ENCODE measurements at places on chromosomes 6 and 20. TPM values are rescaled to one million over a fixed set of nuclear protein-coding genes. Genes with fewer than 3 reads are reported as not detected.

PERP gene
- 71.5 TPM for total RNA-seq

ROS1 gene
- total RNA-seq: 0.47 TPM

GNL1 gene
- 15.0 TPM for total RNA-seq

RSPH9 gene
- not detected for total RNA-seq

PRPH2 gene
- total RNA-seq: not detected

SLC22A1 gene
- 0.17 TPM for total RNA-seq

RSPH4A gene
- total RNA-seq: not detected

COL9A1 gene
- not detected for total RNA-seq

XKR7 gene
- total RNA-seq: not detected

SSTR4 gene
- not detected for total RNA-seq

DNA sequence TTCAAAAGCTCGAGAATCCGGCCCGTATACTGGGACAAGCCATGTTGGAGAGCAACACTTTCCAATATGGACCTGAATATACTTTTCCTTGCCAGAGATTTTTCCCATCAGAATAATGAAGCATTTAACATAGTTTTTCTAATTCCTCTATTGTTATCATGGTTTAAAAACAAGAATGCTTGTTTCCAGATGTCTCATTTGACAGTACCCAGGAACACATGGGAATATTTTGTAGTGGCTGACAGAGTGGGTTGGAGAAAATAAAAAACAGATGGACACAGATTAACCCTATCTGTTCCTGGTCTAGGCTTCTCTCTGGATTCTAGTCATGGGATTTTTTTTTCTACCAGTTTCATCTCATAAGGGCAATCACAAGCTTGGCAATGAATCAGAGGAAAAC lies 164.8 kb upstream of the CEP162 start:
- no peak for DNase-seq

- DNase-seq: no peak
Observed at GRCh38 chr20:35122756-35123405, 24.3 kb downstream of the EDEM2 start.

GRCh38 chr20:4667371-4667773 lies 54.3 kb upstream of the PRND start:
- DNase-seq: no peak

GRCh38 chr6:47438481-47439347 lies 38.9 kb upstream of the CD2AP start:
- DNase-seq: no peak

- DNase-seq: no peak
Observed at GRCh38 chr20:41654292-41654691, 36.1 kb upstream of the CHD6 start.

- no peak for DNase-seq
Observed at GRCh38 chr6:161755080-161755479, 481.2 kb upstream of the AGPAT4 start.

DNA sequence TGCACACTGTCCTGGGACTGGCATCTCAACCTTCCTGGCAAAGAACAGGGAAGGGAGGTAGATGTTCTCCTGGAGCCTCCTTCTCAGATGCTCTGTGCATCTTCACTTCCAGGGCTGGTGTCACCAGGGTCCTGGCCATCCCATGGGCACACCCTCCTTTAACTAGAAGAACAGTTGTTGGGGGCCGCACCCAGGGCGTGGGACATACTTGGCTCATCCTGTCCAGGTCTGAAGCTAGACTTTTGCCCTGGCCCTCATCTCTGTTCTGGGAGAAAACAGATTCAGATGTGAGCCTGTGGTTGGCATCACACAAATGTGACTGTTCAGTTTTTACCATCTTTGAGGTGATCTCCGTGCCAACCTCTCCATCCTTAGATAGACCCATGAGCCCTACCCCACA lies 41.6 kb downstream of the FOXC1 start:
- DNase-seq: no peak

- no peak for DNase-seq
Observed at GRCh38 chr6:219019-219570, 73.2 kb upstream of the DUSP22 start.

DNA sequence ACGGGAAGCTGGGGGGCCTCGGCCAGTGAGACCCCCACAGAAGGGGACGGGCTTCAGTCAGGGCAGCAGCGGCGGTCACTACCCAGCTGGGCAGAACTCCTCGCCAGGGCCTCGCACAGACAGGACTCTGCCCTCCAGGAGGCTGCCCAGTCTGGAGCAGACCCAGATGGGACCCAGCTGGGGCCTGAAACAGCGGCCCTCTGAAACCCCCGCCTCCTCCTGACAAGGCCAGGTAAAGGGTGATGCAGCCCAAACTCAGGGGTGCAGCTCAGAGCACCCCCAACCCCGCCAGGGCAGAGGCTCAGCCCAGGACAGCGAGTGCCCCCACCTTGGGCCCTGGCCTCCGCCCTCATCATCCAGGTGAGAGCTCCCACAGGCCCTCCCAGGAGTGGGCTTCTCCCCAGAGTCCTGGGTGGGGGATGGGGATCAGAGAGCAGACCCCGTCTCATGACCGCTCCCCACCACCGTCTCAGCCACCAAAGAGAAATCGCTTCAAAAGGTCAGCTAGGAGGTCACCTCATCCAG lies 2.2 kb downstream of the EEF1A2 start:
- no peak for DNase-seq

GRCh38 chr6:132592855-132593254 lies 3.3 kb upstream of the TAAR5 start:
- no peak for DNase-seq

GRCh38 chr20:11521476-11522365 lies 396.0 kb upstream of the BTBD3 start:
- no peak for DNase-seq

DNA sequence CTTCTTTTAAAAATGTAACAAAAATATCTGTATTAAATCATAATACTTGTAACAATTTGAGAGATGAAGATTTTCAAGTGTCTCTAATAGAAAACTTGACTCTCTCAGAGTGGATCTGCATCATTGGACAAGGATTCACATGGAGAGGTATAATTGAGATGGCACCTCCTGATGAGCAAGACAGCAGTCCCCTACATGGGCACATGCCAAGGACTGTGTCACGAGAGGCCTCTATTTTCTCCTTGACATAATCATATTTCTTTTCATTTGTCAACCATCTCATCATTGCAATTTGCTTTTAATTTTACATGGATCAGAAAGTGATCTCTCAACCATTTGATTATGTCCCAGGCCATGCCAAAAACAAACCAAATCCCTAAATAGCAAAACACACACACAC lies 206.8 kb upstream of the THEMIS start:
- DNase-seq: no peak

DNA sequence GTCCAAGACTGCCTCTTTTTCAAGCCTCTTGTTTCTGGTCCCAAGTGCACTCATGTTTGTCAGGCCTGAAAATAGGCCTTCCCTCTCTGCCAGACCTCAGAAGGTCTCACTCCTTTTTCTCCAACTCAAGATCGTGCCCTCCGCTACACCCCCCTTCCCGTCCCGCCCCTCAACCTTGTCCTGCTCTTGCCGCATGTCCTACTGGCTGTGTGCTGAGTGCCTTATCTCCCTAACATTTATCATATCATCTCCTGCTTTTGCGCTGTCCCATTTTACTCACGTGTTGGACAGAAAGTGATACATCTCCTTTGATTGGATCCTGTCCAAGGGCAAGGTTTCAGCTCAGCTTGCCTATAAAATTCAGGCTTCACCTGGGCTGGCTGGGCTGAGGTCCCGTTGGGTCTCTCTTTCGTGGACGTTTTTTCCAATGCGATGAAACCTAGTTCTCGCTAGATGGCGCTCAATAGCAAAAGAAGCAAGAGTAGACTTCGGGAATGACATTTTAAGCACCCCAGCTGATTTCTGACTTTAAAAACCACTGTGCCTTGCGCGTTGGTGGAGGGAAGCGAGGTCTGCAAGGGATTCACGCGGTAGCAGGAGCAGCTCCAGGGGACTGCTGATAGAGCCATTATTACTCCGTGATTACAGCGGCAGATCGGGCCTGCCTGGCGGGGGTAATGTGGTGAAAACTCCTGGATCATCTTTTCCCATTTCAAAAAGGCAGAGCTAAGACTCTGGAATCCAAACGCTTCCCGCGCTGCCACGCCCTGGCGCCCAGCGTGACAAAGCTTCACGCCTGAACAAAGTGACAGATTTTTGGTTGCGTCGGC lies 137.6 kb downstream of the IMPG1 start:
- DNase-seq: peak; percentile 62

- DNase-seq: no peak
Observed at GRCh38 chr20:59435518-59435917, 135.1 kb downstream of the EDN3 start.

- no peak for DNase-seq
Observed at GRCh38 chr20:63132715-63133471, 83.0 kb downstream of the YTHDF1 start.

DNA sequence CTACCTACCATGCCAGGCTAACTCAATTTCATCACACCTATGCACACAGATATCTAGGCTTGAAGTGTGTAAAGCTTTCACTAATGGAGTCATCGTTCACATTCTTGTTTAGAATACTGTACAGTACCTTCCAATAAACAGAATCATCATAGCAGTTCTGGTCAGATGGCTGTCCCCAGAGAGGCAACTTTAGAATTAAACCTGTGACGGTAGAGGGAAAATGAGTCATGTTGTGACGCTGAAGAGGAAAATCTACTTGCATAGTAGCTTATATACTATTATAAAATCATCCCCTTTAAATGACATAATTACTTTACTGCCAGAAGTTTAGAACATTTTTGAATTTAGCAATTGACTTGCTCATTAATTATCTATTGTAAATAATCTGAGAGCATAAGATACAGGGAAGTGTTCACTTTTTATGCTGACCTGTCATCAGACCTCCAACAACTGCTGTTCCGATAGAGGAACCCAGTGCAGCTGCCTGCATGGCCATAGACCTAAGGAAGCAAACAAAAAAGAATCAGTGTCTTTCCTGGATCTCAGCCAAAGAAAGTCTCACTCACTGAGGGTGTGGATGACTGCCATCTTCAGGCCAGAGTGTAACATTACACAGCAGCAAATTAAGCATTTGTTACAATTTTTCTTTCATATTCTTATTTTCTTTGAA lies 29.8 kb downstream of the RHAG start:
- DNase-seq: peak; percentile 84

GRCh38 chr6:165222315-165223025 lies 86.9 kb downstream of the C6orf118 start:
- no peak for DNase-seq

GRCh38 chr6:164087211-164087610 lies 672.7 kb downstream of the QKI start:
- no peak for DNase-seq

GRCh38 chr20:39298571-39299506 lies 336.7 kb downstream of the DHX35 start:
- DNase-seq: no peak

DNA sequence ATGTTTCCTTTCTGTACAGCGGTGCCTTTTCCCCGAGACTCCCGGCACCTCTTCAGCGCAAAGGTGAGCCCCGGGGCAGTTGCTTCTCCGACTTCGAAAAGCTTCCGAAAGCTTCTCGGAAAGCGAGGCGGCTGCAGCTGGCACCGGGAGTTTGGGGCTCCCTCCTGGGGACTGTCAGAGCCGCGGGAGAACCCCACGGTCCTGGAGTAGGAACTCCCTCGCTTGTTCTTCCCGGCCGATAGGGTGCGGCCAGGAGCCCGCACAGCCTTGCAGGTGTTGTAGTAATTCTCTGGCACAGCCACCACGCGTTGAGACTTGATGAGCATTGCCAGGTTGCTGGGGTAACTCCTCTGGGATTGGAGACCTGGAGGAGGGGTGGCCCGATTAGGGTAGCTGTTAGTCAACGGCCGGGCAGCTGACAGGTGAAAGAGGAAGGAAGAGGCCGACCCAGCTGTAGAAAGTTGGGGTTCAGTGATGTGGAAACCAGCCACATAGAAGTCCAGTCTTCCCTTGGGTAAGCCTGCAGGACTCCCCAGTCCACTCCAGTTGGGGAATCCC lies 721 bp downstream of the KDM1B start:
- peak; percentile 63 for DNase-seq

DNA sequence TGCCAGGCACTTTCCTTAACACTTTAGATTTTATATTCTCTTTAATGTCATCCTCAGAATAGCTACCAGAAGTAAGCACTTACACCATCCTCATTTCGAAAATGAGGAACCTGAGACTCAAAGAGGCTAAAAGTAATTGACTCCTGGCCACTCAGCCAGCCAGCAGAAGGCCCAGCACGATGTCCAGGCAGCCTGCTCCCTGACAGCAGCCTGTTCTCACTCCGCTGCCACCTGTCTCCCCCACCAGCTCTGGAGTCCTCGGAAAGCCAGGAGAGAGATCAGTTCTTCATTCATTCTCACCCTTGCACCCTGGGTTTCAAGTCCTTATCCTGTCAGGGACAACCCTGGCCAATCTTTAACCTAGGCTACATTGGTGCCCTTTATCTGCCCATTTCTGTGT lies 174.0 kb downstream of the SASH1 start:
- no peak for DNase-seq

- DNase-seq: no peak
Observed at GRCh38 chr20:63351326-63351700, 9.8 kb downstream of the CHRNA4 start.

DNA sequence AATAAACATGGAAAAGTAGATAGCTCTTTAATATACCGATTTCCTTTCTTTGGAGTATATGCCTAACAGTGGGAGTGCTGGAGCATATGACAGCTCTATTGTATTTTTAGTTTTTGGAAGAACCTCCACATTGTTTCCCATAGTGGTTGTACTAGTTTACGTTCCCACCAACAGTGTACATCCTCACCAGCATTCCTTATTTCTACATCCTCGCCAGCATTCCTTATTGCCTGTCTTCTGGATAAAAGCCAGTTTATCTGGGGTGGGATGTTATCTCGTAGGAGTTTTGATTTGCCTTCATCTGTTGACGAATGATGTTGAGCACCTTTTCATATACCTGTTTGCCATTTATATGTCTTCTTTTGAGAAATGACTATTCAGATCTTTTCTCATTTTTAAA lies 2.6 kb downstream of the MICA start:
- no peak for DNase-seq

DNA sequence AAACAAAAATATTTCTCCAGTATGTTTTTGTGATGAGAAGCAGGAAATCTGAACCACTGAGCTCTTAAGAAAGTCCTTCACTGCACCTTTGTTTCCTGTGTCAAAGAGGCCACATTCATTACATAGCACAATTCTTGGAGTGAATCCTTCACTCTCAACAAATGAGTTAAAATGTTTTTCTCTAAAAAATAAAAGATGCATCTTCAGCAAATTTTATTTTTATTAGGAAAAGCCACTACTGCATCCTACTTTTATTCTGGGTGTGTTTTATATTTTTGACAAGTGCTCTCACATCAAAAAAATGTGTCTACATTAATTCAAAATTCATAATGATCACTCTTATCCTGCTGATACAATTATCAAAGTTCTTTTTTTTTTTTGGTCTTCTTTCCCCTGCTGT lies 76.3 kb downstream of the PLCB4 start:
- DNase-seq: no peak
